Stimulated activated CD8-positive, alpha-beta memory T cell treated with anti-CD3 and anti-CD28 coated beads, Interleukin-4, amount 100 ng/mL, for 48 hours (primary cell): ENCODE measurements at places on chromosomes 13 and 19.

GRCh38 chr13:59700281-59700680, 463.4 kb downstream of the DIAPH3 start:
- no peak for DNase-seq

GRCh38 chr13:40403509-40404241, 262.8 kb downstream of the FOXO1 start:
- DNase-seq = no peak

GRCh38 chr19:17943274-17944221, 10.7 kb downstream of the CCDC124 start:
- no peak for DNase-seq

GRCh38 chr13:25046274-25046984, 49.5 kb upstream of the PABPC3 start:
- DNase-seq = no peak

DNA sequence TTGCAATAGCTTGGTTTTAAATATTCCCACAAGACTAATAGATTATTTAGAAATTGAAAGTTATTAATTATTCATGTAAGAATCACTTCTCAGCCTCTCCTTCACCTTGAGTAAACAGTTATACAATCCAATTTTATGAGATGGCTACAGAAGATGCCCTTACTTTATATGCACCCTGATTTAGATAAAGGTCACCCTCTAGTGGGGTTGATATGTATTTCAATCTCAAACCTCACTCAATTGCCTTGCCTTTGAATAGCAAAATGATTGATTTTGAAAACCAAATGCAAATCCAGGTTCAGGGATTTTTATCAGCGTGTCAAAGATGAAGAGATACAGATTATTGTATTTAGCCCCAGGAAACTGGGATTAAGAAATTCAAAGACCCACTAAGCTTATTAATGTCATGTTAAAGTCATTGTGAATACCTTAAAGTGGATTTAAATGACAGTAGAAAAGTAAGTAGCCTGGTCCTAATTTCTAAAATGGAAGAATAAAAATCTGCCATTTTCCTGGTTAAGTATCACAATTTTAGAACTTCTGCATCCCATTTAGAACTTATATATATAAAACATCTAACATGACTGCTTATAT, 305.1 kb downstream of the ITGBL1 start:
- no peak for DNase-seq
